ENCODE measurements at places on chromosomes 4 and X.
A peak's percentile ranks its signal among the peaks of the same experiment; 100 is the strongest.

DNA sequence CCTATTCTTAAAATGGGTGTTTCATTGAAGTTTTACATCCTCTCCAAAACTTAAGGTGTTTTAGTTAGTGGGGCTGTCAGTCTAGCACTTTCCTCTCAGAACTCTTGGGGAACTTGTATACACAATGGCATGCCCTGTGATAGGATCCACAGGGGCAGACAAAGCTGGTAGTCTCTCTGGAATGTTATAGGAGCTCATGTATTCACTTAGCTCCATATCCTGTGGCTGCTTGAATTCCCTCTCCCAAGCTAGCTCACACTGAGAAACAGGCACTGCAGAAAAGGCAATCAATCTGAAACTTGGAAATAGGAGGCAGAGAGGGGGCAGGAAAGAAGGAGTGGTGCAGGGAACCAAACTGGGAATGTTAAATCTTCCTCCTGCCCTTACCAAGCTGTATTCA lies 26.3 kb upstream of the ARMCX2 start:
- no peak for DNase-seq

DNA sequence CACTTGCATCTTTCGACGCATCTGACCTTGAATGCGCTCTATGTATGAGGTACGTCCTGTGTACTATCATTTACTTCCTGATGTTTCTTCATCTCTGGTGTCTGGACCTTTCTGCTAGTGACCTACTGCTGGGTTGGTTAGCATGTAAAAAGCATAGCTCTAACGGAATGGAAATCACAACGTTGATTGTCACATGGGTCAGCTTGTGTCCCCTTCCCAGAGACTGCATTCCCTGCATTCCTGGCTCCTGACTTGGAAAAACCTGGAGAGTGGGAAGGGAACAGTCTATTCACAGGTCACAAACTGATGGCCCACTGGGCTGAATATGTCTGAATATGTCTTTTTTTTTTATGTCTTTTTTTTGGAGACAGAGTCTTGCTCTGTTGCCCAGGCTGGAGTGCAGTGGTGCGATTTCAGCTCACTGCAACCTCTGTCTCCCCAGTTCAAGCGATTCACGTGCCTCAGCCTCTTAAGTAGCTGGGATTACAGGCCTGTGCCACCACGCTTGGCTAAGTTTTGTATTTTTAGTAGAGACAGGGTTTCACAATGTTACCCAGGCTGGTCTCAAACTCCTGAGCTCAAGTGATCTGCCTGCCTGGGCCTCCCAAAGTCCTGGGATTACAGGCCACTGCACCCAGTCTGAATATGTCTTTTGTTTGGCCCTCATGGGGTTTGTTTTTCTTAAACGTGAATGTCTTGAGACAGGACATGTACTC lies 16.3 kb downstream of the LONRF3 start:
- DNase-seq = no peak

GRCh38 chr4:150681063-150681462 lies 99.1 kb downstream of the MAB21L2 start:
- DNase-seq = no peak

DNA sequence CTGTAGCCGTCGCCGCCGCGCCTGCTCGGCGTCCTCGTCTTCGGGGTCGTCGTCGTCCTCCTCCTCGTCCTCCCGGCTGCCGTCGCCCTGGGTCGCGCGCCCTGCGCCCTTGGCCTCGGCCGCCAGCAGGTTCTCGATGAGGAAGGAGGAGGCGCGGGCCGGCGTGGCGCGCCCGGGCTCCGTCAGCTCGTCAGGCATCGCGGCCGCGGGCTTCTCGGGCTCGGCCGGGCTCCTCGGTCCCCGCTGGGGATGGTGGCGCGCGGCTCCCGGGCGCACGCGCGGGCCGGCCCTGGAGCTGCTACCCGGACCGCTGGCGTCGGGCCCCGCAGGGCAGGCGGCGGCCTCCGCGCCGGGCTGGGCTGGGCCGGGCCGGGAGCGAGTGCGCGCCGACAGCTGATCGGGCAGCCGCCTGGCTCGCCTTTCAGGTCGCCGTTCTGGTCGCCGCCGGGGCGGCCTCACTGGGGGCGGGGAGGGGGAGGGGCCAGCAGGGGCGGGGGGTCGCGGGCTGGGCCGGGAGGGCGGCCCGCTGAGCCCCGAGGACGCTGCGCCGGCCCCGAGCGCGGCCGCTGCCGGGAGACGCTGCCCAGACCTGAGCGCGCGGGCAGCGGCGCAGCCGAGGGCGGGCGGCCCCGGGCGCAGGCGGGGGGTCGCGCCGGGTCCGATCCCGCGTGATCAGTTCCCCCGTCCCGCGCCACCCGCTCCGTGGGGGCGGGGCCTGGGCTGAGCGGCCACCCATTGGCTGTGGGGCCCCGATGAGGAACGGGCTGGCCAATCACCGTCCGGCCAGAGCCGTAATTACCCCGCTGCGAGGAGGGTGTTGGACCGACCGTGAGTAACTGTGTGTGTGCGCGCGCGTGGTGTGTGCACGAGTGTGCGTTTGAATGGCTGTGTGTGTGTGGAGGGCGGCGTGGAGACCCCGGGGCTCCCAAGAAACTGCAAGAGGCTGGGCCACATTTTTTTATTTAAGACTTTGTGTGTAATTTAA lies at the start of gene HMX1:
Gene HMX1, minus strand, starts transcription at position 423 of the 985 bp plus-strand sequence. Its CDS starts 225 bp downstream, at position 198.
- peak; percentile 55 for DNase-seq

DNA sequence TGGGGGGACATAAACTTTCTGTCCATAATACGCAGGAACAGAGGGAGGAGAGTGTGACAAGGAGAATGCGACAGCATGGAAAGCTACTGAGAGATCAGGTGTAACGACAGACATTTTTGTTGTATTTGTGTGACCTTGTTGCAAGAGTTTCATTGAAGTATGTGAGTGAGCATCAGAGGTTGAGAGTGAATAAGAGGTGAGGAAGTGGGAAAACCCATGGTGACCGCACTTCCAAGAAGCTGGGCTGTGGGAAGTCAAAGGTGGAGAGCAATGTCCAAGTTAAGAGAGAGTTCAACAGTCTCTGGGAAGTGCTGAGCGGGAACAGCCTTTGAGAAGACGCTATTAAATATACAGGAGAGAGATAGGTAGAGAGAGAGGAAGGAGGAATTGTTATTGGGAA lies 76.4 kb upstream of the PGRMC2 start:
- no peak for DNase-seq

GRCh38 chr4:3445829-3446545 lies 4.2 kb downstream of the HGFAC start:
- peak; percentile 54 for DNase-seq

DNA sequence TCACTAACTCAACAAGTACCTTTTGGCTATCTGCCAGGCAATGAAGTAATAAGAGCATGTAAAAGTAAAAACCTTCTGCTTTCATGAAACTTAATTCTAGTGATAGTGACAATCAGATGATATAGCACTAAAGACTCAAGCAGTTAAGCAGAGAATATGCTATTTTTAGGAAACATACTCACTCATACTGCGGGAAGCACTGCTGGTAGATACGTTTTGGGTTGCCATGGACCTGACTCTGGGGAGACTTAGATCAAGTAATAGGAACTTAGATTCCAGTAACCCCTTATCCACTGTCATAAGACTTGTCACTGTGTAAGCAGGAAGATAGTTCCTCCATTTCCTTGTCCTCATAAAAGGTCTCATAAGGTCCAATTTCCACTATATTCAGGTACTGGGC lies 386.3 kb downstream of the DMD start:
- DNase-seq = no peak

DNA sequence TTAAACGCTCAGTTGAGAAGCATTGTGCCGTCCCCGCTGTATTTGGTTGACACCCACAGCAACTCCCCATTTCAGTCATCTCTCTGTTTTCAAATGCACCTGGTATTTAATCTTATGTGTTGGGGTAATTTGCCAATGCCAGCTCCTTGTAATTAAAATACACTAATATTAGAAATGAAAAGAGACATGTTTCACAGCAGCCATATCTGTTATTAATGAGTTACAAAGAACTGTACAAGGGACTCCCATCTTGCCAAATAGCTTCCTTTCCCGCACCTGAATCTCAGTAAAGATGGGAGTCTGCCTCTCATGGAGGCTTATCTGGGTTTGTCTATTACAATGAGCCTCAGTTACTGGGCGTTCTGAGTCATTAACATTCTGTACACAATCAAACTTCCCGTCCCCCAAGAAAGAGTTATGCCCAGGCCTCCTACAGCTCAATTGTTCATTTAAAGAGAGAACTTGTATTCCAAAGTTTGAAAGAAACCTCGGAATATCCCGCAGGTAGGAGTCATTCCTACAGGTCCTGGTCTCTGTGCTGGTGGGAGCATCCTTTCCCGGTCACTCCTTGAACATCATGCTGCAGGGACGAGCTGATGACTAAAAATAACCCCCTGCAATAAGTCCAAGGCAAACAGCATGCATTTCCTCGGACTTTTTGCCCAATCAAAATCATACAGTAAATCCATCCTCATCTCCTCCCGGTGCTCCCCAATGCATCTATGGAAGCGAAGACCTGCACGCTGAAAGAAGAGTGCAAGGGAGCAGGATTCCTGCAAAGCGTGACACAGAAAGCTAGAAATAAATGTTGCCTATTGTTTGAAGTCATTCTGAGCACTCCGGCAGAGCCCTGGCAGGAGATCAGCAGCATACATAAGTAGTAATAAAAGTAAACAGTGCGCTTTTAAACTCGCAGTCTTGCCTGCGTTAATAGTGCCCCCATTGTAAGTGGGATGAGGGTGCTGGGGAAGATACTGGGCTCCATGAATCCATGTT lies 926 bp downstream of the NDP start:
- DNase-seq = no peak

DNA sequence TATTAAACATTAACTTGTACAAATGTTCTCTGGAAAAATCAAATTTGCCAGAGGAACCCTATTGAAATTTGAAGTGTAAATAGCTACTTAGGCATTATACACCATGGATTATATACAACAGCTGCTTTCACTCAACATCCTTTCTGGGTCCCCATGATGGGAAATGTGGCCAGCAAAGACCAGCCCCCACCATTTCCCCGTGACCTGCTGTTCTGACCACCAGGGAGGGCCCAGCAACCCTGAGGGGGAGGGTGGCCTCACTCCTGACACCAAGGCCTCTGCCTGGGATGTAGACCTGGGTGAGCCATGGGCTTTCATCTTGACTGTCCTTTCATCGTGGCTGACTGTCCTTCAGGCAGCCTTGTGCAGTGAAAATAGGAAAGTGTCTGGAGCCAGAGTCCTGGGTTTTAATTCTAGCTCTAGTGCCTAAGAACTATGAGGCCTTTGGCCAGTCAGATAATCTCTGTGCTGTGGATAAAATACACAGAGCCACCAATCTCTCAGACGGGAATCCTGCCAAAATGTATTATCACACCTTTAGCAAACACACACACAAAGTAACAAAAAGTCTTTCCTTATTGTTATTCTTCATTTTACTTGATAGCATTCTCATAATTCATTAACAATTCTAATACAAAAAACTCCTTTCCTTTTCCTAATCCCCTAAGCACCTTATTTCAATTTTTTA lies 45.1 kb downstream of the NR3C2 start:
- DNase-seq = peak; percentile 47

- DNase-seq = no peak
Measured at GRCh38 chrX:53287493-53288138, 6.2 kb upstream of the IQSEC2 start.

DNA sequence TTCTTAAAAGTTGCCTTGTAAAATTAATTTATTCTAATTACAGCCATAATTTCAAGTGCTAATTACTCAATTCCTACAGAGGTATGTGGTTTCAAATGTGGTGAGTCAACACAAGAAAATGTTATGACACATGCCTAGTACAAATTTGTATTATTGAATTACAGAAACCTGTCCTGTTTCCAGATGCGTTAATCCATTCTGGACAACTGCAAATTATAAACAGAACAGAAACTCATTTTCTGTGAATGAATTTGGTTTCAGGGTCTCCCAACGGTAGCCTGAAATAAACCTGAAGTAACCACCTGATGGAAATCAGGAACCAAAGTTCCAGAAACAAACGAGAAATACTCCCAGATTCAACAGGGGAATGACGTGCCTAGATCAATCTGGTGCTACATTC lies 328.6 kb upstream of the F9 start:
- no peak for DNase-seq

- no peak for DNase-seq
Measured at GRCh38 chrX:19986531-19986930, 4.3 kb downstream of the BCLAF3 start.

GRCh38 chrX:107541244-107541643 lies 87.1 kb upstream of the PRPS1 start:
- no peak for DNase-seq

DNA sequence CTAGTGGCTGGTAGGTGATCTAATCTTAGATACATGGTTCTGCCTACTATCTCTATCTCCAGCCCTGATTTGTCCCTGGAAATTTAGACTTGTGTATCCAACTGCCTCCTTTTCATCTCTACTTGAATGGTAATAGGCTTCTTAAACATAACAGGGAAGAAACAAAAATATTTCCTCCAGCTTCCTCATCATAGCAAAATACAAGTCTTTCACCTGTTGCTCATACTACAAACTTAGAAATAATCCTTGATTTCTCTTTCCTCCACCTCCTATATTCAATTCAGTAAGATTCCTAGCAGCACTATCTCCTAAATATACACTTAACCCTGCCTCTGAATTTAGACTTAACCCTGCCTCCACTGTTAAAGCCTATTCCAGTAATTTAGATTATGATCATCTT lies 373.3 kb upstream of the ACTRT1 start:
- no peak for DNase-seq

- no peak for DNase-seq
Measured at GRCh38 chrX:147847999-147848398, 63.7 kb upstream of the FMR1 start.

- no peak for DNase-seq
Measured at GRCh38 chr4:158459085-158459820, 62.4 kb upstream of the RXFP1 start.

DNA sequence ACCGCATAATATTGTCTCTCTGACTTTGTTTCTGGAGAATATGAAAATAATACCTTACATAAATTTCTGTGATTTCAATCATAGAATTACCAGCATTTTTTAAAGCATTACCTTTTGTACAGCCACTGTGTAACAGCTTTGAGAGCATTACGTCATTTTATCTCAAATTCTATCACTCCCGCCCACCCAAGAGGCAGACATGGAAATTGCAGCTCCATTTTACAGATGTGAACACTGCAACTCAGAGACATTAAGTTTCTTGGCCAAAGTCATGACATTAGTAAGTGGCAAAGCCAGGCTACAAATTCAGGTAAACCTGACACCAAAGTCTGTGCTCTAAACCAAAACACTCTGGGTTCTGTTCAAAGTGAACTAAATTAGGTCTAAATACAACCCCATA lies 33.6 kb upstream of the KDR start:
- no peak for DNase-seq

GRCh38 chrX:17741123-17741511 lies 3.8 kb downstream of the SCML1 start:
- no peak for DNase-seq

- no peak for DNase-seq
Measured at GRCh38 chrX:12657881-12658280, 133.3 kb upstream of the PRPS2 start.

DNA sequence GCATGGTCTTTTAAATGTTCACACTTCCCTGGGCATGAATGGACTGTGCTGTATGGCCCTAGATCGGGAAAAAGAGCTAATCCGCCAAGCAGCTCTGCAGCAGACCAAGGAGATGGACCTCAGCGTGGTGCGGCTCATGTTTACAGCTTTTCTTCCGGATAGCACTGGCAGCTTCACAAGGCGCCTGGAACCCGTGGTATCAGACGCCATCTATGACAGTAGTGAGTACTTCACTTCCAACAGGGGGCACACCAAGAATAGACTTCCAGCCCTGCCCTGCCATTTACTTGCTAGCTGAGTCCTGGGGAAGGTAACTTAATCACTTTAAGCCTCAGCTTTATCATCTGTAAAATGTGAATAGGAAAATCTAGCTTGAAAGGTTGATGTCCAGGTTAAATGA lies 77.7 kb downstream of the NFKB1 start:
- no peak for DNase-seq
